ENCODE measurements at places on chromosomes 3 and 15. TPM values are rescaled to one million over a fixed set of nuclear protein-coding genes. Genes with fewer than 3 reads are reported as not detected.

Gene GREM1
- not detected for total RNA-seq

Gene ZBBX
- not detected for total RNA-seq

Gene MINDY2
- total RNA-seq = 12.6 TPM

Gene FEZF2
- not detected for total RNA-seq

Gene SV2B
- 0.20 TPM for total RNA-seq

Gene CMTM8
- total RNA-seq = 5.4 TPM

Gene GALNT15
- not detected for total RNA-seq
